Sigmoid colon (tissue), 7 donors: ENCODE measurements at places on chromosomes 7 and 10.

DNA sequence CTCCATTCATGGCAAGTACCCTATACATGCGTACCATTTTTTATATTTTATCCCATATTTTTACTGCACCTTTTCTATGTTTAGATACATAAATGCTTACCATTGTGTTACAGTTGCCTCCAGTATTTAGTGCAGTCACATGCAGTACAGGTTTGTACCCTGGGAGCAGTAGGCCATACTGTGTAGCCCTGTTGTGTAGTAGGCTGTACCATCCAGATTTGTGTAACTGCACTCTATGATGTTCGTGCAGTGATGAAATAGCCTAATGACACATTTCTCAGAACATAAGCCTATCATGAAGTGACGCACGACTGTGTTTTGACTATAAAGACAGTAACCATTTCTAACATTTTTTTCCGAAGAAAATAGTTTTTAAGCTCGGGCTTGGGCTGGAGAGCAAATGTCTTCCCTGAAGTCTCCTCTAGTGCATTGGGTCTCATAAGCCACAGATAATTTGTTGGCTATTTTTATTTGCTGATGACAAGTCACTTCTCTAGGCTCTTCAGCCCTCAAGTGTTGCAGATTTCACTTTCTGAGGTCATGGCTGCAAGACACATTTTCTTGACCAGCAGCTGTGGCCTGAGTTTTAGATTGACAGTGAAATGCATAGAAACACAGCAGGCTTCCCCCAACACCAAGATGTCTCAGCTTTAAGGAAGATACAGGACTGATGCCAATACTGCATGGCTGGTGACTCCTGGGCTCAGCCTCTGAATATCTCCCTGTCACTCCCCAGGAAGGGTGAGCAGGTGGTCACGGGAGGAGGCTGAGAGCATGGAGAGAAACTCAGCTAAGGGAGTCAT lies 26.9 kb downstream of the EPDR1 start:
- no peak for DNase-seq

GRCh38 chr10:113518415-113518814 lies 34.4 kb upstream of the HABP2 start:
- DNase-seq, result no peak

- DNase-seq, result no peak
Observed at GRCh38 chr7:46191296-46191695, 270.2 kb upstream of the IGFBP3 start.

DNA sequence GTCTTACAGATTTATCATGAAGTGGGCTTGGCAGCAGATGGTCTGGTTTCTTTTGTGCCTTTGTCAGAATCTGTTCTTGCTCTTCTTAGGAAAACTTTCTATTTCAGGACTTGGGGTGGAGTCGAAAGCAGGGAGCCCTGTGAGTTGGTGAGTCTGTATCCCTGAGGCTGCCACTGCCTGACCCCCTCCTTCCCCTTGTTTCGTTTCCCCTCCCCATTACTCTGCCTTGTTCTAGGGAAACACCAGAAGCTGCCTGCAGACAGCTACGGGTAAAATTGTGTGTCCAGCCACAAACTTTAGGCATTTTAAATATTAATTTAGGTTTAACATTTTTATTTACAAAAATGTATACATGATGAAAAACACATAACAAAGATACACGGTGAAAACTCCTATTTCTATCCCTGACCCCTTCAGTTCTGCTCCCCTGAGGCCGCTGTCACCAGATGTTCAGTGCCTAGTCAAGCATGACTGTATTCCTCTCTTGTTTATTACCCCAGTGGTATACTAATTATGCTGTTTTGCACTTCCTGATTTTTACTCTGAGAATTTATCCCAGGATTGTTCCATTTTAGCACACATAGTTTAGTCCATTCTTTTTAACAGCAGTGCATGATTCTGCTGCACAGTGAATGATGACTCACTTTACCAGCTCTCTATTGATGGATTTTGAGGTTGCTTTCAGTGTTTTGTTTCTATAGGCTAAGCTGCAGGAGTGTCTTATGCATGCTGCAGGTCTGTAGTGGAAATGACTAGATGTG lies 9.1 kb downstream of the TSPAN14 start:
- peak; percentile 59 for DNase-seq

- DNase-seq, result no peak
Observed at GRCh38 chr7:117086788-117087187, 133.5 kb downstream of the ST7 start.

DNA sequence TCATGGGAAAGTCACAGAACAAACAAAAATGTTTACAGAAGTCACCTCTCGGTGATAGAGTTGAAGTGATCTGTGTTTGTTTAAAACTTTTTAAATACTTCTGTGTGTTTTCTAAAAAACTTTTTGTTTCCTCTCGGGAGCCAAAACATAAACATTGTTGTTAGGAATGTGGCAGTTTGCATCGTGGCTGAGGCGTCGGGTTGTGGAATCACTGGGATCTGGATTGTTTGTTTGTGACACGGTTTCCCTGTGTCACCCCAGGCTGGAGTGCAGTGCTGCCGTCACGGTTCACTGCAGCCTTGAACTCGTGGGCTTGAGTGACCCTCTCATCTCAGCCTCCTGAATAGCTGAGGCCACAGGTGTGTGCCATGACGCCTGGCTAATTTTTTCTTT lies 29.0 kb upstream of the SUN1 start:
- DNase-seq, result no peak

GRCh38 chr10:129024046-129024445 lies 443.0 kb upstream of the MGMT start:
- no peak for DNase-seq

- DNase-seq, result no peak
Observed at GRCh38 chr10:130370721-130371120, 234.5 kb downstream of the GLRX3 start.

- no peak for DNase-seq
Observed at GRCh38 chr7:105098863-105099515, 85.0 kb downstream of the KMT2E start.

- no peak for DNase-seq
Observed at GRCh38 chr10:43926371-43926770, 277.7 kb upstream of the ZNF32 start.

GRCh38 chr10:17649836-17650235 lies 5.9 kb downstream of the STAM start:
- DNase-seq, result no peak

- no peak for DNase-seq
Observed at GRCh38 chr7:16345979-16346958, 75.1 kb downstream of the CRPPA start.

GRCh38 chr7:835485-836401 lies 3.5 kb downstream of the SUN1 start:
- DNase-seq, result no peak

- DNase-seq, result no peak
Observed at GRCh38 chr7:151120896-151121295, 34.6 kb downstream of the AGAP3 start.

DNA sequence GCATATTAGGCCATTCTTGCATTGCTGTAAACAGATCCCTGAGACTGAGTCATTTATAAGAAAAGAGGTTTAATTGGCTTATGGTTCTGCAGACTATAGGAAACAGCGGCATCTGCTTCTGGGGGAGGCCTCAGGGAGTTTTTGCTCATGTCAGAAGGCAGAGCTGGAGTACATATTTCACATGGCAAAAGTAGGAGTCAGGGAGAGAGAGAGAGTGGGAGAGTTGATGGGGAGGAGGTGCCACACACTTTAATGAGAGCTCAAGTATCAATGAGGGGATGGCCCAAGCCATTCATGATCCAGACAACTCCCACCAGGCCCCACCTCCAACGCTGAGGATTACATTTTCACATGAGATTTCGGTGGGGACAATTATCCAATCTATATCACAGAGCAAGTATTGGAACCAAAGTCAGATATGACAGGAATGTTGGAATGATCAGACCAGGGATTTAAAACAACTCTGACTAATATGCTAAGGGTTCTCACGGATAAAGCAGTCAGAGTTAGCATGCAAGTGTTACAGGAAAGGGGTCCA lies 795.3 kb upstream of the CELF2 start:
- no peak for DNase-seq

DNA sequence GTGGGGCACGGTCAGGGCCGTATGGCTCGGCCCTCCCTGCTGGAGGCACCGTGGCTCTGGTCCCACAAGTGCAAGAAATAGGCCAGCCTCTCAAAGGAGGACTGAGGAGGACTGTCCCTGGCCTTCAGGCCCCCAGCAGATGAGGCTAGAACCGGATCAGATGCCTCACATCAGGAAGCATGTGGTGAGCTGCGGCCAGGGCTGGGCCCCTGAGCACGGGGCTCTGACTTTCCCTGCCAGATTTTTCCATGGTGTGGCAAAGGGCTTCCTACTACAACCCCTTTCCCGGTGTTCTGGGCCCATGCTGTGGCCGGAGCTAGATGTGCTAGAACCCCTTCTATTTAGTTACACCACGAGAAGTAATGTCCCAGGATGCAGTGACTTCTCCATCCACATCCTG lies 100.4 kb downstream of the TCERG1L start:
- DNase-seq, result no peak

DNA sequence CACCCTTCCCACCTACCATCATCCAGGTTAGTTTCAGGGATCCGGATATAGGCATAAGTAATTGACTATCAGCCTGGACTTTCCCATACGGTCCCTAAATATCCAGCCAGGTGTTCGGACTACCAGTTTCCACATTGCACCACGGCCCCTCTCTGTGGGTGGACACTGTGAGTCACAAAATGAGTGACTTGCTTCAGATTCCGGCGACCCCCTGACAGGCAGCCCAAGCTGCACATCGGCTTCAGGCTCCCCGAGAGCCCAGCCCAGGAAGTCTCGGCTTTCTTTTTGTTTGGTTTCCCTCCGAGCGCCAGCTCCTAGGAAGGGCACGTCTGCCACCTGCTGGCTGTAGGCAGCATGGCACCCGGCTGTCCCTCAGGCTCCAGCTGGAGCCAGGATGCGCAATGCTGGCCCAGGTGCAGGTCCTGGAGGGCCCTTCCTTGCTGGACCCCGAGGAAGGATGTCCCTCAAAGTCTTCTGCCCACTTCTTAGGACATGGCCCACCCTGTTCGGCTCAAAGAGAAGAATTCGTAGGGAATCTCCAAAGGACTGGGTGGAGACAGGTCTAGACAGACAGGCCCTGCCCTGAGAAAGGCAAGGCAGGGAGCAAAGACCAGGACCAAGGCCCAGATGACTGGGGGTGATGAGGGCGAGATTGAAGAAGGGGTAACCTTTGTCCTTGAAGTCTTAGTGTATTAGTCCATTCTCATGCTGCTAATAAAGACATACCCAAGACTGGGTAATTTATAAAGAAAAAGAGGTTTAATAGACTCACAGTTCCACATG lies 10.6 kb downstream of the HABP2 start:
- peak; percentile 84 for DNase-seq

GRCh38 chr10:37289833-37290464 lies 164.6 kb downstream of the ANKRD30A start:
- no peak for DNase-seq

DNA sequence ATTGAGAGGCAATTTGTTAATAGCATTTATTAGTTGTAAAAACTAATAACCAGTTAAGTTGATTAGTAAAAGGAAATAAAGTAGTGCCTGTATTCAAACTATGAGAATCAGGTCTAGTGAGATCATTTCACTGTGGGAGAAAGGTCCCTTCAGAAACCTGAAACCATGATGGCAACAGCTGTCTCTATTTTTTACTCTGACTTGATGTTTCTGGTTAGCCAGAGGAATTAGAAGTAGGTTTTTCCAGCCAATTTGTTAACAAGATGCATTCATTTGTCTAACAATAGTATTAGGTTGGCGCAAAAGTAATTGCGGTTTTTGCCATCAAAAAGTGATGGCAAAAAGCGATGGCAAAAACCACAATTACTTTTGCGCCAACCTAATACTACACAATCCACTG lies 272.2 kb upstream of the YAE1 start:
- no peak for DNase-seq

DNA sequence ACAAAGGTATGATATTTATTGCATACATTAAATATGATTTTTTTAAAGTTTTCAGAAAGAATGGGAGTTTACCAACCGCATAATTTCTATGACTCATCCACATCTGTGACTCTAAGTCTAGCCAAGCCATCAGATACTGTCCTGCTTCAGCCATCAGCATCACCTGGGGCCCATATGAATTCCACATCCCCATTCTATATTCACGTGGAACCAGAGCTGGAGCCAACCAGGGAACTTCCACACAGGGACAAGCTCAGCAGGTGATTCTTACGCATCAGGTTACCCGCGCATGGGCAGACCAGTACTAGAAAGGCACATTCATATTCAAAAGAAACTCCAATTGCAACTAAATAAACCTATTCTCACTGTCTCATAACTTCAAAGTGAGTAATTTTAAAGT lies 817.7 kb upstream of the IGFBP3 start:
- no peak for DNase-seq

- DNase-seq, result peak; percentile 75
Observed at GRCh38 chr10:75512203-75512933, 80.9 kb downstream of the LRMDA start.

DNA sequence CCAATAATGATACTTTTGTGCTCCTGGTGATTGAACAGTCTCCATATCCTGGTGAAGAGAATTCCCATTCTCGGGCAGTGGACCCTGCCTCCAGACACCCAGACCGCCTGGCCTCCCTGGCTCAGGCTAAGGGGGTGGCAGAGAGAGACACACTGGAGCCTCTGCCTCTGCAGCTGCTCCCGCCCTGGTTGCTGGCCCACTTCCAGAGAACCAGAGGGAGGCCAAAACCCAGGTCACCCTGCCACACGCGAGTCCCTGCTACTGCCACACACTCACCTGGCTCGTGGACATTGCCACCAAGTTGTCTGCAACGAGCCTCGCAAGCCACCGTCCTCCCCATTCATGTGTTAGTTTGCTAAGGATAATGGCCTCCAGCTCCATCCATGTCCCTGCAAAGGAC lies 221.8 kb downstream of the HPSE2 start:
- no peak for DNase-seq

DNA sequence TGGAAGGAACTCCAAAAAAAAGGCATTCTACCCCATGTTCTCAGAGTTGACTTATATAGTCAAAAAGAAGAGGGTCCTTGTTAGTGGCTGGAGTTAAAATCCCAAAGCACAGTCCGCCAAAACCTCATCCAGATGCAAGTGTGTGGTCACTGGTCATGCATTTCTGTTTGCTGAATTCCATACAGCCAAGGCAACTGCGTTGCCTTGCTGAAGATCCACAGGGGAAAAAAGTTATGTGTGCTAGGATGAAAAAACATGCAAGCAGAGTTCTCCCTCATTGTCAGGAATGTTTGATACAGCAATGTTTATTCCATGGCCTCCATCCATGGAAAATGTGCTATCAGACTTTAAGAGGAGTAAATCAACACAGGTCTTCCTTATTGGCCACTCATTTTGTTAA lies 213.1 kb downstream of the CREB5 start:
- DNase-seq, result no peak

- DNase-seq, result peak; percentile 42
Observed at GRCh38 chr7:149833495-149834130, 4.6 kb upstream of the ZNF862 start.

DNA sequence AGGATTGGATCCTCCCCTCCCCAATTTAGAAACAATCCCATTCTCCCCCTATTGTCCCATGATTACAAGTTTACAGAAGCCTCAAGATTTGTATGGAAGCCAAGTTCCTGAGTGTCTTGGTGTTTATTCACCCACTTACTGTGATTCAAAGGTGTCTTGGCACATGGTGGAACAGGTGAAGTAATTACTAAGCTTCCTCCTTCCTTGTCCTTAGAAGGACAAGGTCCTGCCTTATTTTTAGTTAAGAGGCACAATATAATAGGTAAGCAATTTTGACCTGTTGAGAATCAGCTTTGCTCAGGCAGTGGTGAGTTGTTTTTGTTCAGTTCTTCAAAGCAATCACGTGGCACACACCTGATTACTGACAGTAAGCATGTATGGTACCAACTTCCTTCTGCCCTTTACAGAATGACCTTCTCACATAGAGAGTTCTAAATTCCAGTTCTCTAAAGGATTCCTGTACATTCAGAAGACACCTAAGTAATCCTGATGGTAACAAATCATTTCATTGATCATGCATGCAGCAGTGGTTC lies 60.7 kb upstream of the SLC13A1 start:
- no peak for DNase-seq
